ENCODE measurements at places on chromosomes 3 and 15.

GRCh38 chr3:152267831-152268554 lies 736 bp upstream of the MBNL1 start:
- no peak for DNase-seq

GRCh38 chr3:72157748-72158638 lies 373.0 kb upstream of the PROK2 start:
- DNase-seq: no peak

DNA sequence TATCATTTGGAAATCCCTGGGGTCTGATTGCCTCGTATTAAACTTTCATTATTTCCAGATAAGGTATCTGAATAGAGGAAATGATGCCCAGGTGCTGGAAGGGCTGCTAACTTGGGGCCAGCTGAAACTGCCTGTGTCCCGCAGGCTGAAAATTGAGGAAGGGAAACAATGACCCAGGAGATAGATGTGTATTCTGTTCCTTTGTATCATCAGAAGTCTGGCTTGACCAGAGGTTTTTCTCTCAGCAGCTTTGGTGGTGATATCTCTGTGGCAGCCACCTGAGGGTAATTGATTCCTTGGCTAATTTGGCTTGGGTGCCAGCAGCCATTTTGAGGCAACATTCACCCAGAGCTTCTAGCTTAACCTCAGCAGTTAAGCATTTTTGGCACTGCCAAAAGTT lies 90.0 kb upstream of the STT3B start:
- DNase-seq: no peak

- no peak for DNase-seq
These were observed 384.1 kb downstream of the CADM2 start for GRCh38 chr3:85342915-85343314.

GRCh38 chr15:63077952-63078351 lies 35.4 kb downstream of the TPM1 start:
- no peak for DNase-seq

DNA sequence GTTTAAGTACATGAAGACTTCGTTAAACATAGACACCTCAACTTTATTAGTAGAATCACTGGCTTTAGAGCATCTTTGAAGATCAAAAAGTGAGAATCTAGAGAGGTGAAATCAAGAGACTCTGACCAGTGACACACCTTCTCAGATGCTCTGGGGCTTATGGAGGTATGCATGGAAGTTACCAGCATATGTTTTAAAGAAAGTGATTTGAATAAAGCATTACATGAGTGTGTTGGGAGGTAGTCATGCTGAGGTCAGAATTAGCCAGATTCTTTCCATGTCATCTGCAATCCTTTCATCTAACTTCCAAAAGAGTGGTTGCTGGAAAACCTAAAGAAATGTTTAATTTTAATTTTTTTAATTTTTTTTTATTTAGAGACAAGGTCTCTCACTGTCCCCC lies 658.0 kb upstream of the GOLIM4 start:
- DNase-seq: no peak

- DNase-seq: no peak
These were observed 67.7 kb downstream of the CHRNA7 start for GRCh38 chr15:32098033-32098432.

DNA sequence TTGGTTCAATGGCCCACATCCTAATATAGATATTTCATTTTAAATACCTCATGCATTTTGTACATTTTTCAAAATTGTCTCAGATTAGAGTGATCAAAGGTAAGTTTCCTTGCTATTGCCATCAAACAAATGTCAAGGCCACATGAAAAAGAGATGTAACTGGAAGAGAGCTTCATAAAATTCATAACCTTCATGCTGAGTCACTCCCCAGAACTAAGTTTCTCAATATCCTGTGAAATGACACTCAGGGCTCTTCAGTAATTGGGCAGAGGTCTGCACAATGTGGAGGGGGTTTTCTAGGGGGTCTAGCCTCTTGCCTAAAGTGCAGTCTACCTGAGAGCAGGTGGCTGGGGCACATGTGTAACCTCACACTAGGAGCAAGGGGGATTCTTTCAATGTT lies 152.2 kb upstream of the SLC2A2 start:
- DNase-seq: no peak
